Posterior cingulate gyrus (tissue), 11 donors: ENCODE measurements at places on chromosomes 7 and 10.

GRCh38 chr7:150847536-150847935, 4.8 kb upstream of the AOC1 start:
- no peak for DNase-seq

- no peak for DNase-seq
Observed at GRCh38 chr7:68537774-68538071, 1060.6 kb upstream of the AUTS2 start.

DNA sequence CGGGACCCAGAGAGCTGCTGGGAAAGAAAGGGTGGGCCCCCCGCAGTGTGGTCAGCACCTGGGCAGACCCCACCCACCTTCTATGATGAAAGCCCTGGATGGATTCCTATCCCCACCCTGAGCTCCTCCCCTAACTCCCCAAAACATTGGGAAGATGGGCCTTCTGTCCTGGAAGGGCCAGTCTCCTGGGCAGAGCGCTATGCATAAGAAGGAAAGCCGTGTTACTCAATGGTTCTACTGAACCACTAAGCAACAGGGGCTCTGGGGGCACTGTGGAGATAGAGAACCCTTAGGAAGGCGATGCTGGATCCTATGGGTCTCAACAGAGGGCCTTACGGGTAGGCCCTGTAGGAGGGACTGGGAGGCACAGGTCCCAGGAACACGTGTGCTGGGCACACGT, 30.7 kb upstream of the INSIG1 start:
- DNase-seq, result no peak

DNA sequence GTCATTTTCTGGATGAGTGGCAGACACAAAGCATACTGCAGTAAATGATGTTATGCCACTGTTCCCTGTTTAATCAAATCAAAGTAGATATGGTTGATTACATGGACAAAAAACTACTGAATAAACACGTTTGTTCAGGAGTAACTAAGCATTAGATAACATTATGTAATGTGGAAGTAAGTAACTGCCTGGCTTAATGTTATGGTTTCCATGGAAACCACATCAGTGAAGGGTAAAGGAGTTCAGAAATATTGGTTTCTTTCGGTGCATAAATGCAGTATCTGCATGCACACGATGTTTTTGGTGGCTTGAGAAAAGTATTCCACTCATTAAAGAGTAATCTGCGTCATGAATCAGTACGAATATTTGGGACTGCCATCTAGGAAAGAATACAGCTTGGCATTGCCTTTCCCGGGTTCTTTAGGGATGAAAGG, 131.3 kb upstream of the PRKCQ start:
- DNase-seq, result no peak

GRCh38 chr10:106956216-106956915, 208.1 kb downstream of the SORCS1 start:
- no peak for DNase-seq

DNA sequence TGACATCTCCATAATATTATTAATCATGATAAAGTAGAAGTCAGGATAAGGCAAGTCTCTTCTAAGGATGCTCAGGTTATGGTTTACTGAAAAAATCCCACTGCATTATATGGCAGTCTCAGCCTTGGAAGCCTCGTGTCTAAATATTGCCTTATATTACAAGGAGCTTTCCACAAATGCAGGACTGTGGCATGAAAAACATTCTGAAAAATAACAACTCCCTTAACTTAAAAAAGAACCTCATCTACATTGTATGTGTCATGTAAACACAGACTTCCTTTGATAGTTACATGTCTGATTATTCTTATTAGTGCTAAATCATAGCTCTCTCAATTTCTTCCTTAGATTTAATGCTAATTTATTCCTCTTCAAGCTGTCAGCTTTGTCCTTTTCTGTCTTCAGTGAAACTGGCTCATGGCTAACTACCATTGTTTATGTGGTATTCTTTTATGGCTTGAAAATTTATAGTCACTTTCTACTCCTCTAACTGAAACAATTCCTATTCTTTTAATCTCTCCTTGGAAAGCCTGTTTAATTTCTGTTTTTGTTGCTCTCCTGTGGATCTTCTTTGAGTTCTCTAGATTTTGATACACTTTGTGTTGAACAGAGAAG, 156.1 kb downstream of the KIF20B start:
- DNase-seq, result no peak

- DNase-seq, result no peak
Observed at GRCh38 chr10:20771051-20771450, 126.1 kb downstream of the NEBL start.

DNA sequence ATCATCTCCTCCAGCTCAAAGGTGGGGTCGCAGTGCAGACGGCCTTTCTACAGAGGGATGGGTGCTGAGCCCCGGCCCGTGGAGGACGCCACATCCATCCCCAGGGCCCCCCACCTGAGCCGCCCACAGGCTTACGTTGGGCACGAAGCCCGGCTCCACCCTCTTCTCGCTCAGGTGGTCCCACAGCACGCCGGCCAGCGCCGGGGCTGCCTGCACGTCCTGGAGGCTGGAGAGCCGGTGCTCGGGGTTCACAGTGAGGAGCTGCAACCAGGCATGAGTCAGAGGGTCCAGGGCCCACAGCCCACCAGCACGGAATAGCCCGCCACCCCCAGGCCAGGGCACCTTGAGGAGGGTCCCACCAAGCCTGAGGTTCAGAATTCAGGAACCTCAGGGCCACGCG, 36.0 kb downstream of the DPYSL4 start:
- DNase-seq, result no peak

DNA sequence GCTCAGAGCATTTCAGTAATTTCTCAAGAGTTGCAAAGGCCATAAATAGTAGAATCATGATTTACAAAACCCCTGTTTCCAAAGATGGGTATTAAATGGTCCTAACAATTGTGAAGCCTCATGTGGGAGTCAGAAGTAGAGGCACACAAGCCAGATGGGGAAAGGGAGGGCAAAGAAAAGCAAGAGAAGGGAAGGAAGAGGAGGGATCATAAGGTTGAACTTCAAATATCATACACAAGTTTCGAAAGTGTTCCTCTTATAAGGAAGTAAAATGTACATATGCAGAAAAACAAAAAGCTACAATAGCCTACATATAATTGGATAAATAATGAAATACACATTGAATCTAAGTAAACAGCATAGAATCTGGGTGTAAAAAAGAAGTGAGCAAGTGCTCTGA, 6.0 kb downstream of the LIPN start:
- no peak for DNase-seq

DNA sequence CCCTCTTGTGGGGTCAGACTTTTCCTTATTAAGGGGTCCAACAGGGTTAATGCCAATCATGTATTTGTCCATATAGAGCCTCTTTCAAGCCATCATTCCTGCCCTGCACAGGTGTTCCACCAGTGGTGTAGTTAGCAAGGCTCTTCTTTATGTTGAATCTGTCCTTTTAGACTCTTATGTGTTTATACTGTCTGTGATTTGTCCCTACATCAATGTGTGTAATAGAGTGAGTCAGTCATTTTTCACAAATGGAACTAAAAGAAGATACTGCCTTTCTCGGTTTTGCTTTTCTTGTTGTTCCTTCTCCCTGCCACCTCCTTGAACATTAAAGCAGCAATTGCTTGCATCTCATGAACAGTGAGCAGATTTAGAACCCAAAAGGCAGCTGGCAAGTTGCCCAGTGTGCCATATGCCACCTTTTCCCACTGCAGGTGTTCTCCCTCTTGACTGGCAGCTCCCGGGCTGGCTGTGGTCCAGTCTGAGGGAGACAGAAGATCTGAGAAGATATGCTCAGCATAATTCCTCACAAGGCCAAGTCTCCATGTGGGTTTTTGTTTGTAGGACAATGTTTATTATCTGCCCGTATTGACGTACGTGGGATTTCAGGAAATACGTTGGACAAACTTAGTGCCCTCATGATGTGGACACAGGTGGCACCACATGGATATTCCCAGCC, 154.1 kb downstream of the LHFPL3 start:
- peak; percentile 43 for DNase-seq

GRCh38 chr7:495761-496321, 23.8 kb downstream of the PDGFA start:
- DNase-seq, result peak; percentile 75

- DNase-seq, result no peak
Observed at GRCh38 chr10:74419491-74419951, 268.5 kb downstream of the ADK start.

GRCh38 chr7:124776153-124776552, 10.6 kb upstream of the GPR37 start:
- no peak for DNase-seq

DNA sequence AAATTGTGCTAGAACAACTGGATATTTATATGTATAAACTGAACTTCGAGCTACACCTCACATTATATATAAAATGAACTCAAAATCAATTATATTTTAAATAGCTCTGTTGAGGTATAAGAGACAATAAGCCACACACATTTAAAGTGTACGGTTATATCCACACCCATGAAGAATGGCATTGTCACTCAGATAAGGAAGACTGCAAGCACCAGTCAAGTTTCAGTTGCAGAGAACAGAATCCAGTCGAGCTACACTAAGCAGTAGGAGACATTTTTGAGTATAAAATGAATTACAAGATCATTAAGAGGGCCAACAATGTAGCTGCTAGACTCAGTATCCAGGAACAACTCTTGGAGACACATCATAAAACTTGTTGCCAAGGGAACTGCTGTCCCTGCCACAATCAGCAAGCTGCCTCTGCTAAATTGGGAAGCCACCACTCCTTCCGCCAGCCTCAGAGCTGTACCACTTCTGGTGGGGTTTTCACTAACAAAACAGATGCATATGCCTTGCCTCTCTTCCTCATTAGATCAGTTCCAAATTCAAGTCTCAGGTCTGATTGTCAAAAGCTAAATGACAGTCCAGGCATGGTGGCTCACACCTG, 19.6 kb upstream of the GPNMB start:
- no peak for DNase-seq

- DNase-seq, result no peak
Observed at GRCh38 chr10:116466715-116467422, 39.2 kb downstream of the PNLIPRP3 start.

DNA sequence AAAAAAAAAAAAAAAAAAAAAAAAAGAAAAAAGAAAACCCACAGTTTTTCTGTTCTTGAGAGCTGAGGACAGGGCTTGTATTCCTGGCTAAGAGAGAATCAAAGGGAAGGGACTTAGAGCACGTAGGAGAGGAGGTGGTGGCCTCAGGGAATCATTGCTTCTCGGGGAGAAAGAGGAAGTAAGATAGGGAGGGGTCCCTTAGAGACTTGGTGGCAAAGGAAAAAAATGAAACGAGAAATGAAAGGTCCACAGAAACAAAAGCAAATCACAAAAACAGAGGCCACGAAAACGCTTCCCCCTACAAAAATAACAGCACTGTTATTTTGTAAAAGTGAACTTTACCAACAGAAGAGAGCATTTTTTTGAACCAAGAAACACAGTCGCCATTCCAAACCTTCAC, 323.1 kb upstream of the GALNT17 start:
- DNase-seq, result no peak

GRCh38 chr10:69363666-69364065, 53.1 kb downstream of the TACR2 start:
- no peak for DNase-seq
